Uterine smooth muscle cell (primary cell): ENCODE measurements at places on chromosomes 2 and 18. TPM values are rescaled to one million over a fixed set of nuclear protein-coding genes. Genes with fewer than 3 reads are reported as not detected.

The DES gene
- total RNA-seq, result 284 and 858 TPM in 2 replicates

The RETREG2 gene
- 75.1 and 77.5 TPM in 2 replicates for total RNA-seq

The ABCA12 gene
- under 0.01 TPM in 1 of 2 replicates, not detected in the other for total RNA-seq

The KRTCAP3 gene
- total RNA-seq, result not detected in 2 replicates

The DSG4 gene
- total RNA-seq, result not detected in 2 replicates

The MEP1B gene
- total RNA-seq, result not detected in 2 replicates

The CXCR1 gene
- not detected in 2 replicates for total RNA-seq

The UBR3 gene
- total RNA-seq, result 51.0 and 54.5 TPM in 2 replicates

The MC2R gene
- total RNA-seq, result not detected in 2 replicates

The EVX2 gene
- total RNA-seq, result under 0.01 and 0.11 TPM in 2 replicates

The RTKN gene
- total RNA-seq, result 12.9 and 14.6 TPM in 2 replicates

The CFLAR gene
- total RNA-seq, result 74.3 and 100 TPM in 2 replicates

The G6PC2 gene
- total RNA-seq, result not detected in 2 replicates

The PLEK gene
- total RNA-seq, result under 0.01 TPM in 2 replicates

The VSNL1 gene
- total RNA-seq, result 0.77 and 0.87 TPM in 2 replicates

The ZNF892 gene
- total RNA-seq, result 4.5 and 6.6 TPM in 2 replicates

The AQP12B gene
- total RNA-seq, result not detected in 2 replicates

The RPL37A gene
- total RNA-seq, result 624 and 1,924 TPM in 2 replicates

The TMEM237 gene
- total RNA-seq, result 37.7 and 44.3 TPM in 2 replicates

The ANKRD53 gene
- 0.22 and 0.50 TPM in 2 replicates for total RNA-seq

The GAL3ST2 gene
- total RNA-seq, result 0.25 and 0.44 TPM in 2 replicates

The MEIS1 gene
- total RNA-seq, result 131 and 169 TPM in 2 replicates

The GALNT3 gene
- 0.87 and 0.89 TPM in 2 replicates for total RNA-seq

The DYNAP gene
- not detected in 2 replicates for total RNA-seq

The ABHD1 gene
- total RNA-seq, result under 0.01 TPM in 2 replicates

The MOCOS gene
- 2.2 and 5.6 TPM in 2 replicates for total RNA-seq

The STON1 gene
- total RNA-seq, result 8.2 and 20.9 TPM in 2 replicates

The TRAK2 gene
- 63.4 and 68.9 TPM in 2 replicates for total RNA-seq

The PGAP1 gene
- 8.5 and 11.6 TPM in 2 replicates for total RNA-seq

The ID2 gene
- 94.4 and 118 TPM in 2 replicates for total RNA-seq

The QPCT gene
- 30.5 and 43.6 TPM in 2 replicates for total RNA-seq

The CEBPZ gene
- total RNA-seq, result 59.6 and 81.5 TPM in 2 replicates

The COL6A3 gene
- 1,986 and 2,978 TPM in 2 replicates for total RNA-seq

The CD207 gene
- not detected in 2 replicates for total RNA-seq

The STARD6 gene
- not detected in 2 replicates for total RNA-seq

The HAAO gene
- 0.25 and 0.44 TPM in 2 replicates for total RNA-seq

The IL37 gene
- 0.22 TPM in 1 of 2 replicates, not detected in the other for total RNA-seq

The WNT10A gene
- not detected in 2 replicates for total RNA-seq

The KCNIP3 gene
- total RNA-seq, result 4.2 and 4.9 TPM in 2 replicates

The ANKRD30B gene
- 0.12 and 0.55 TPM in 2 replicates for total RNA-seq

The LIMS3 gene
- total RNA-seq, result 13.9 and 14.7 TPM in 2 replicates

The PJVK gene
- 2.0 and 2.2 TPM in 2 replicates for total RNA-seq

The ANKRD44 gene
- total RNA-seq, result 34.2 and 41.5 TPM in 2 replicates

The PAX3 gene
- under 0.01 and 0.25 TPM in 2 replicates for total RNA-seq

The GAD1 gene
- total RNA-seq, result not detected in 2 replicates

The NAT8 gene
- not detected in 2 replicates for total RNA-seq

The ADAM23 gene
- 9.9 and 10.5 TPM in 2 replicates for total RNA-seq
